ENCODE measurements at places on chromosomes 12 and 14. TPM values are rescaled to one million over a fixed set of nuclear protein-coding genes. Genes with fewer than 3 reads are reported as not detected.
A peak's percentile ranks its signal among the peaks of the same experiment; 100 is the strongest.

DNA sequence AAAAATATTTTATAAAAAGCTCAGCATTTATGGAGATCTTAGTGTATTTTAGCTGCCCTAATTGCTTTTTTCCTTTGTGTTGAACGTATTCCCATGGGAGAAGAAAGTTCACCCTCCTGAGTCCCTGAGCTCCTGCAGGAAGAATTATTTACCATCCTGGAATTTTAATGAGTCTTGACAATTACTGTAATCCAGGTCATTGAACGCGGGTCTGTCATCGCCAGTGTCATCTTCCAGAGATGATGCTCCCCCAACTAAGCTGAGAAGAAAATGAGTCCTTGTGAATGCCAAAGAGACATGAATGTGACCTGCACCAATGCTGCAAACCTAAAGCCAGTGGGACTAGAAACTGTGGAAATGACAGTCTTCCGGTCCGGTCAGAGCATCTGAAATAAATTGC, 129.5 kb downstream of the FBXL14 start:
- no peak for DNase-seq

DNA sequence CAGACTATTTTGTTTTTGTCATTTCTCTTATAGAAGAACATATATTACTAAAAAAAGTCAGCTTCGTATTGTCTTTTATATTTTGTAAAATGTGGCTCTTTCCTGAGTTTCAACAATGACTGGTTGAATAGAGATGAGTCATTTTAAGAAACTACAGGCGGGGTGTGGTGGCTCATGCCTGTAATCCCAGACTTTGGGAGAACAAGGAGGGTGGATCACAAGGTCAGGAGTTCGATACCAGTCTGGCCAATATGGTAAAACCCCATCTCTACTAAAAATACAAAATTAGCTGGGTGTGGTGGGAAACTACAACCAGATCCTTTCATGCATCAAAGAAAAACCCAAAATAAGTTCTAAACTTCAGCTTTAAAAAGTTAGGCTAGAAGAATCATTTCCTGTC, 28.8 kb downstream of the HECTD4 start:
- DNase-seq: no peak

- no peak for DNase-seq
These were observed 35.0 kb downstream of the GIT2 start for GRCh38 chr12:109961201-109961600.

The BICDL1 gene
- total RNA-seq: 19.5 TPM

DNA sequence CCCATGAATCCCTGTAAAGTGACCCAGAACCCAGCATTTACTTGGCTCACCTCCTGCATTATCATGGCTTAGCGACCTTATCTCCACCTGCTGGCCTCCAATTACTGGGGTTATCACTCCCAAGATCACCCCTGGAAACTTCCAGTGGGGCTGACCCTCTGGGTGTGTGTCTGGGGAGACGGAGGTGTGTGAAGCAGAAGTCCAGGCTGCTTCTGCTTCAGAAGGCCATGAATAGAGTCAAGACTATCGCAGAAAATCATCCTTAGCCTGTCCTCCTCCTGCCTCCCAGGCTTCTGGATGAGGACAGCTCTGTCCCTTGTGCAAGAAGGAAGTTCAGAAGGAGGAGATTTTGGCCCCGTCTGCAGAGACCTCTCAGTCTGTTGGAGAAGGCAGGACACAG, 408 bp upstream of the KRT72 start:
- DNase-seq: no peak

DNA sequence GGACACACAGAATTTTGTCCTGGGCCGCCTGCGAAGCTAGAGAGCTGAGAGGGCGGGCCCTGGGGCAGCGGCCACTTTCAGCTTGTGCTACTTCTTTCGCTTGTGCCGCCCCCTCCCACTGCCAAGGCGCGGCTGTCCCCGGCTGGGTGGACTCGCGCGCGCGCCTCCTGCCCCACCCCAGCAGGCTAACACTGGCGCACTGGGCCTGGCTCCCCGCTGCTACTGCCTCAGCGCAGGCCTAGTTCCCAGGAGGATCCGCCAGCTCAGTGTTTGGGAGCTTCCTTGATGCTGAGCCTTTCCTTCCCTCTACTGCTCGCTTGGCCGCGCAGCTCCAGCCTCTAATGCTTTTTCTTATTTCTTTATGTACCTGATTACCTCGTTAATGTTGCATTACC, 27.4 kb upstream of the METAP2 start:
- peak; percentile 69 for DNase-seq

GRCh38 chr14:29687866-29688265, 239.8 kb downstream of the PRKD1 start:
- no peak for DNase-seq

DNA sequence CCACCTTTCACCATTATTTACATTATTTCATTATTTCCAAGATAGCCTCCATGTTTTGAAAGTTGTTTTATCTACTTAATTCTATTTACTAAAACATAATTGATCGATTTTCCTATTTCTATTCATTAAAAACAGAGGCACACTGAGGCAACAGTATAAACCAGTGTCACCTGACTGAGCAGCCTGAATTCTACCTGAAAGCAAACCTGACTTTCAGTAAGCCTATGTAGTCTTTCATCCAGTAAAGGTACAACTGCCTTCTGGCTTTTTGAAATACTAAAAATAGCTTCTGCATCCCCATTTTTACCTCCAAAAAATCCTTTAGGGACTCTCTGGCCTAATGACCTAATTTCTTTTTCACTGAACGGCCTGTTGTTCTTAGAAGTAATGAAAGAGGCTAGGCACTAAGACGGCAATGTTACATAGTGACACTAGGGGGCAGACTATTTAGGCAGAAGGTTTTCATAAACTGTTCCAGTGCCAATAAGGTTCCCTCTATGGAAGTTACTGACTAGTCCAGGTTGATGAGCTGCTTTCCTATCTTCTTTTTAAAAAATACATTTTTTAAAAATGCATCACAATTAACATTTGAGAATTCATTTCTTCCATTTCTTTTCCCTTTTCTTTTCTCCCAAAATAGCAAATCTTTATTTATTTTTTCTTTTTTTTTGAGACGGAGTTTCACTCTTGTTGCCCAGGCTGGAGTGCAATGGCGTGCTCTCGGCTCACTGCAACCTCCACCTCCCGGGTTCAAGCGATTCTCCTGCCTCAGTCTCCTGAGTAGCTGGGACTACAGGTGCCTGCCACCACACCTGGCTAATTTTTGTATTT, 17.5 kb downstream of the ANAPC5 start:
- no peak for DNase-seq

The KCNC2 gene
- total RNA-seq: not detected

The AQP2 gene
- not detected for total RNA-seq

The PPFIA2 gene
- total RNA-seq: 8.9 TPM

The FOXM1 gene
- total RNA-seq: 5.2 TPM

GRCh38 chr14:24693983-24694382, 60.0 kb upstream of the GZMB start:
- DNase-seq: no peak

GRCh38 chr14:81771651-81772275, 238.1 kb upstream of the SEL1L start:
- no peak for DNase-seq

GRCh38 chr14:104444159-104445030, 135.2 kb upstream of the C14orf180 start:
- DNase-seq: no peak

- DNase-seq: peak; percentile 73
These were observed 34.2 kb downstream of the MOAP1 start for GRCh38 chr14:93150227-93151208.

DNA sequence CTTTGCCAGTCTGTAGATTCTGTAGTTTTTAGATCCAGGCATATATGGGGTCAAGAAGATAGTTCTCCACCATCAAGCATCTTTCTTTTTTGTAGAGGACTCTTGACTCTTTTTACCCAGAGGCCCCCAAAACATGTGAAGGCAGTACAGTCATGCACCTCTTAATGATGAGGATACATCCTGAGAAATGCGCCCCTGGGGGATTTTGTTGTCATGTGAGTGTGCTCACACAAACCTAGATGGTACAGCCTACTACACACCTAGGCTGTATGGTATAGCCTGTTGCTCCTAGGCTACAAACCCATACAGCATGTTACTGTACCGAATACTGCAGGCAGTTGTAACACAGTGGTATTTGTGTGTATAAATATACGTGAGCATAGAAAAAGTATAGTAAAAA, 23.0 kb downstream of the EVL start:
- no peak for DNase-seq

DNA sequence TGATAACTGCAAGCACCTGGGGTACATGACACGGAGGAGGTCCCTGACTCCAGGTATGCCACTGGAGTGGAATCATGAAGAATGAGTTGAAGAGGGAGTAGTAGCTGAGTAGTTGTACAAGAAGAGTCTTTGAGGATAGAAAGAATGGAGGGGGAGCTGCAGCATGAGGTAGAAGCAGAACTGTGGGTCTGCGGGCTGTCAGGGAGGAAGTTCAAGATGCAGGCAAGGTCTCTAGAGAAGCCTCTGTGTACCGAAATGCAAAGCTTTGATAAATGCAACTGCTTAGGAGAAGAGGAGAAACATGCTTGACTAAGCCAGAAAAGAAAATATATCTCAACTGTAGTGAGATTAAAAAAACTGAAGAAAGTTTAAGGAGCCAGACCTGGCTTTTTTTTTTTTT, 91.5 kb downstream of the CPNE8 start:
- DNase-seq: no peak

The SMIM41 gene
- total RNA-seq: not detected

DNA sequence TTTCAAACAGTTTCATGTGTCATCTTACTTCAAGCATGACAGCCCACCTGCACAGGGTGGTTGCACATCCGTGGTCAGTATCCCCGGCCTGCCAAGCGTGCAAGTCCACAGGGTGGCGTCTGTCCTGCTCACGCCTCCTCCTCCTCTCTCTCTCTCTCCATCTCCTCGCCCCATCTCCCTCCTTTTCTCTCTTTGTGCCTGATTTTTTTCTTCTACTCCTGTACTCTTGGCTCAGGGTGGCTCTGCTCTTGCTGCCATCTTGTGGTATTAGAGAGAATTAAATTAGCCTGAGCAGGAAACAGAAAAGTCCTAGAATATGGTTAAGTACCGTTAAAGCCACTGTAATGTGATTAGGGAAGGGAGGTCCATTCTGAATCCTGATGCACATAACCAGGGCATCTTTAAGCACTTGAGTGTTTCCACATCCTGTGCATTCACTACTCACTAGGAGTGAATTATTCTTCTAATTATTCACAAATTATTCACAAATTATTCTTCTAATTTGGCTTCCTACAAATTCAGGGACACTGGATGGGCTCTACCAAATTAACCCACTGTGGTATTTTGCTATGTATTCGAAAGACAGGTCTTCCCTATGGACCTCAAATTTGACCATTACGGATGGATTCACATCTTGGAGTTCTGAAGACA, 25.5 kb upstream of the DTX1 start:
- DNase-seq: no peak

The LMO3 gene
- total RNA-seq: 9.2 TPM

GRCh38 chr12:1657688-1658087, 28.7 kb downstream of the WNT5B start:
- no peak for DNase-seq

GRCh38 chr12:58833853-58834252, 86.5 kb downstream of the LRIG3 start:
- no peak for DNase-seq

DNA sequence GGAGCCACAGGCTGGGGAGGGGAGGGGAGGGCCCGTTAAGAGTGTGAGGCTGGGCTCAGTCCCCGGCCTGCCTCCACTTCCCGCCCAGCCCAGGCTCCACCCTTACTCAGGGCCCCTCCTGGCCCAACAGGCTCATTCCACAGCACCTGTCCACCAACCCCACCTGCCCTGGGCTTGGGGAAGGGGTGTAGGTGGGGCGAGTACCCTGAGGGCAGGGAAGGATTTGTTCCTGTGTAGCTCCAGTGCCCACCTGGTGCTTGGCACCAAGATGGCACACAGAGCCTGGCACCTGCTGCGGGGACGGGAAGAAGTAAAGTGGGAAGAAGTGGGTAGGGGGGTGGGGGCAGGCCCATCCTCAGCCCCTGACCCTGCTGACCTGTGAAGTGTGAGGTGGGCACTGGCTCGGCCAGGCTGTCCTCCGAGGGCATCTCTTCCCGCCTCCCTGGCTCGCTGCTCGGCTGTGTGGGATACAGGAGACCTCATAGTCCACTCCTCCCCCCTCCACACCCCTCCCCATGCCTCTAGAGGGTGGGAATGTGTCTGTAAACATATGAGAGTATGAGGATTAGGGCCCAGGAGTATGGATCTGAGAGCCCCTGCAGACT, 35.1 kb downstream of the NCKAP5L start:
- DNase-seq: no peak

- DNase-seq: no peak
These were observed 62.3 kb downstream of the MGAT4C start for GRCh38 chr12:86193931-86194330.

GRCh38 chr12:78260976-78261375, 430.3 kb downstream of the NAV3 start:
- DNase-seq: no peak

GRCh38 chr14:99725774-99726537, 41.9 kb downstream of the CYP46A1 start:
- DNase-seq: no peak

The RERGL gene
- total RNA-seq: 1.1 TPM

DNA sequence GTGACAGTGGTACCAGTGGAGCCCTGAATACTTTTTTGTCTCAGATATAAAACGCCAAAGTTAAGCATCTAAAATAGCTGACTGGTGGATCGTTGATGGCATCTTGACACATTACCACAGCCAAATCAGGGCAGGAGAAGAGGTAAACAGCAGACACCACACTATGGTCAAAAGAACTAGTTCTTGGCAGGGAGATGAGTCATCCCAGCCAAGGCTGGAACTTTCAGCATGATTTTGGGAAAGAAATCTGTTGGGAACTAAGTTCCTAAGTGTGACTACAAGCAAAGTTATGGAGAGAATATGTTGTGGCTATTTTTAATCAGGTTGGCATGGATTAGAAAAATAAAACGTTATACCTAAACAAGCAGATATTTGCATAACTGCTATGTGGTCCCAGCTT, 36.9 kb downstream of the LGR5 start:
- DNase-seq: no peak

DNA sequence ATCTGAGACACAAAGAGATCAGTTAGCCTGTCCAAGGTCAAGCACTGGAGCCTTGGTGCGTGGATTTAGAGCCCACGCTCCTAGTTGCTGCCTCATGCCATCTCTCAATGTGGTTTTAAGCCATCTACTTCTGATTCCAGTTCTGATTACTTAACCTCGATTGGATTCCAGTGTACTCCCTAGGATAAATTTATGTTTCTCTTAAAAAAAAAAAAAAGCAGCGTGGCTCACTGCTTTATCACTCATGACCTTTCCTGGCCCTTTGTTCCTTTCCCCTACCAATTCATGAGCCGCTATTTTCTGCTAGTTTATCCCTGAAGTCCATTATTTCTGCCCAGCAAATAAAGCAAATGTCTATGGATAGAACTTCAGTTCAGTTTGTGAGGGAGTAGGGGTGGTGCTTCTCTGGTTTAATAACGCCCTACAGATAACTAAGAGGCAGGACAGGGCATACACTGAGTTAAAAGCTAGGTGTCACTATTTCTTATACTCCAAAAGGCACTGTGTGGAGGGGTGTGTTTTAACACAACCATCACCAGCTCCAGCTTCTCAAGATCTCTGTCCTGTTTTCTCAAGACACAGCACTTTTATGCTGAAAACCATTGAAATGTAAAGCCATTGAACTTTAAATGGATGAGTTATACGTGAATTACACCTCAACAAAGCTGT, 9.8 kb upstream of the PARP11 start:
- no peak for DNase-seq

The SENP1 gene
- total RNA-seq: 20.3 TPM

All from transverse colon (tissue), 4 donors.